ENCODE measurements at places on chromosomes 7 and 10. TPM values are rescaled to one million over a fixed set of nuclear protein-coding genes. Genes with fewer than 3 reads are reported as not detected.

Gene ACSM6
- not detected for total RNA-seq

Gene RADIL
- total RNA-seq = 2.9 TPM

Gene H2BK1
- total RNA-seq = not detected

Gene SPDYE17
- not detected for total RNA-seq

Gene CALCR
- not detected for total RNA-seq

Gene LIPK
- total RNA-seq = not detected

Gene ZNF518A
- total RNA-seq = 6.5 TPM

Gene KLF14
- total RNA-seq = not detected

Gene KIAA1549
- 6.2 TPM for total RNA-seq

Gene ELN
- 0.13 TPM for total RNA-seq

Gene CTNNA3
- not detected for total RNA-seq

Gene TRIM50
- not detected for total RNA-seq

Gene GRID2IP
- not detected for total RNA-seq

Gene BLOC1S2
- 110 TPM for total RNA-seq

Gene VSTM2A
- total RNA-seq = not detected

Gene INSYN2A
- 2.3 TPM for total RNA-seq

Gene ITIH5
- total RNA-seq = 0.12 TPM

Gene EBF3
- 0.20 TPM for total RNA-seq

Gene PRLHR
- not detected for total RNA-seq

Gene GDF2
- total RNA-seq = not detected

Gene SAP25
- total RNA-seq = 0.39 TPM

Gene GIMAP2
- total RNA-seq = not detected

Gene A1CF
- not detected for total RNA-seq

Gene FHIP2A
- total RNA-seq = 10.7 TPM

Gene EFCAB10
- 2.7 TPM for total RNA-seq

Gene MMP21
- not detected for total RNA-seq

Gene ZNF12
- 9.6 TPM for total RNA-seq

Gene FAM25G
- not detected for total RNA-seq

Gene NPFFR1
- not detected for total RNA-seq

Gene EVX1
- total RNA-seq = 0.10 TPM

Gene ETV1
- 2.3 TPM for total RNA-seq

Gene SDK1
- 0.72 TPM for total RNA-seq

Gene COBL
- 5.0 TPM for total RNA-seq

Gene PRKG1
- not detected for total RNA-seq

Gene ACSL5
- total RNA-seq = 0.30 TPM

Gene ANKIB1
- 19.8 TPM for total RNA-seq

Gene HABP2
- total RNA-seq = 0.07 TPM

Gene SPDYE11
- total RNA-seq = not detected

Gene ZNF33B
- total RNA-seq = 6.5 TPM

Gene CAPZA2
- total RNA-seq = 178 TPM

Gene ERVW-1
- not detected for total RNA-seq

Gene ZFYVE27
- total RNA-seq = 19.6 TPM

Gene GNAT3
- not detected for total RNA-seq

Gene LFNG
- total RNA-seq = 25.4 TPM

Gene PAPOLB
- not detected for total RNA-seq

Gene ZNF503
- total RNA-seq = 11.0 TPM

Gene SPDYE16
- total RNA-seq = not detected

Gene GPR158
- total RNA-seq = 0.07 TPM

Gene NEURL1
- total RNA-seq = 0.38 TPM

Gene BNIP3
- 40.6 TPM for total RNA-seq

Gene OPN4
- total RNA-seq = not detected

Gene HOXA6
- 1.5 TPM for total RNA-seq

Gene OR9A2
- total RNA-seq = not detected

Gene ASZ1
- not detected for total RNA-seq

Gene FAM24A
- not detected for total RNA-seq

Measured in A549 treated with GW870086 at 1 μM for 4 hours (cell line).